ENCODE measurements at places on chromosomes 1 and 21.

DNA sequence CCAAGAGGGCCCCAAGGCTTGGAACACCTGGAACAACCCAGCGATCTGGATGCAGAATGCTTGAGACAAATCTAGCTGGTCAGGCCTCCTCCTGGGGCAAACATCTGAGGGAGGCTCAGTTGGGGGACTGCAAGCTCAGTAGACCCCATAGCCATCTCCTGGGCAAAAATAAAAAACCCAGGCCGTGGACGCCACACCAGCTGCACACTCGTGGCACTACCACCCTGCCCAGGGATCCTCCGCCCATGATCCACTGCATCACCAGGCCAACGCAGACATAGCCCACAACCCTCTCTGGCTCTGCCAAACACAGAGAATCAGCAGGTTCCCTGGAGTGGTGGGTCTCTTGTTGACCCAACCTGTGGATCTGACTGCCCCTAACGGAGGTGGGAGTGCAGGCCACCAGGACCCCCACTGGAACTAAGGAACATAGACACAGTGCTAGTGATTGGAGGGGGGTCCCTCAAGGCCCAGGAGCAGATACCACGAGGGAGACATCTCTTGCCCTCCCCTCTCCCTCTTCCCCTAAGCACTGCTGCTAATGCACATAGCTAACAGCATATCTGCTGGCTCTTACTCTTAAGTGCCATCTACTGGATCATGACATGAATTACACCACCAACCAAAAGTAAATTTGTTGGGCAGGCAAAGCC lies 147.2 kb downstream of the CHD1L start:
- DNase-seq: peak; percentile 43

GRCh38 chr1:17170571-17170970 lies 34.4 kb upstream of the PADI1 start:
- DNase-seq: no peak

DNA sequence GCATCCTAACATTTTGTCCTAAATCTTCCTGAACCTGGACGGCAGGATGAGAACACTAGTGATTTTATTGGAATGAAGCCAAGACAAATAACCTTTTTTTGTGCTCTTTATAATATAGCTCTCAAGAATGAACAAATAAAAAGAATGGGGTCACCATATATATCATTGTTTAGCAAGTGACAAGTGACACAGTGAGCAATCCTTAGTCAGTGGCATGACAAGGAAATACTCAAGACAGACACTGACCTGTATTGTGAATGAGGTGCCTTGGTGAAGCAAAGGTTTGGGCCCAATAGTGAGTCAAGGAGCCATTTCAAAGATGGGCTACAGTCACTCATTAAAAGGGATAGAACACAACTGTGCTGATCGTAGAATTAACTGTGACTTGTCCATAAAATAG lies 35.7 kb downstream of the PTGFR start:
- DNase-seq: no peak

GRCh38 chr21:29568020-29568697 lies 269.4 kb downstream of the BACH1 start:
- DNase-seq: no peak
